Uterus (tissue), 4 donors: ENCODE measurements at places on chromosomes 7 and 10.
A peak's percentile ranks its signal among the peaks of the same experiment; 100 is the strongest.

DNA sequence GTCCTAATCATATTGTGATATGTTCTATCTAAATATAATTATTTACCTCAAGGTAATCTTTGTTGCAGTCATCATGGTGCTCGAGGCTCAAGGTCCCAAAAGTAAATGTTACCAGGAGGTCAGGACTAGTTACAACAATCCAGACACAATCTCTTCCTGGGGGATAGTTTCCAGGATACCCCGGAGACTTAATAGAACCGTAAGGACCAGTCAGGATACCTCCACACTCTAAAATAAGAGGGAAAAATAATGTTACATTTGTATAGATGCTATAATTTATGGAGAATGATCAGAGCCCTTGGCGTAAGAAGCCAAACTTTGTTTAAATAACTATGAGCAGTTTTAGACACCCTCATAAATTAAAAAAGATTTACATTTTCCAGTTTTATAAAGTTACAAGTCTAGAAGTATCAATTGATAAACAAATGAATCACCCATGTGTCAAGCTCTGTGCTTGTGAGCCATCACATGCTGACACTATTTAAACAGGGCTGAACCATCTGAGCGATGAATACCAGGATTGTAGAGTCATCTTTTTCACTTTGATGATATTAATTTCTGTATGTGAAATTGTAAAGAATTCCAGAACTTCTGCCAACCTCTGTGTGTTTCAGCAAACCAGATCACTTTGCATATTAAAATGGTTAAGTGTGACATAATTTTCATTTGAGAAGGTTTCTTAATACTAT is 41.3 kb downstream of the CUBN start:
- no peak for DNase-seq

DNA sequence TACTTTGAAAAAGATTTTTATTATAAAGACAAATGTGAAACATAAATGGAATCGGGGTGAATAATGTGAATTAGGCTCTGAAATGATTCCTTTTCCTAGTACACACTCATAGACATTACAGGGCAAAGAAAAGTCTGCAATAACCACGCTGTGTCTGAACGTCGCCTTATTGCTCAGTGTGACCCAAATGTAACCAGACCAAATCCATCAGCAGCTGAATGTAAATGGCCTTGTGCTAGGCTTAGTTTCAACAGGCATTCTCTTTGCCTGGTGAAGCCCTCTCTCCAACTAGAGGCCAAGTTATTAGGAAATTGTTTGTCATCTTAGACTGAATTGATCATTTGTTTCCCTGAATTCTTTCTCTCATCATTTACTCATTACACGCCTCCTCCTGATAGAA is 225.5 kb downstream of the CHCHD3 start:
- no peak for DNase-seq

DNA sequence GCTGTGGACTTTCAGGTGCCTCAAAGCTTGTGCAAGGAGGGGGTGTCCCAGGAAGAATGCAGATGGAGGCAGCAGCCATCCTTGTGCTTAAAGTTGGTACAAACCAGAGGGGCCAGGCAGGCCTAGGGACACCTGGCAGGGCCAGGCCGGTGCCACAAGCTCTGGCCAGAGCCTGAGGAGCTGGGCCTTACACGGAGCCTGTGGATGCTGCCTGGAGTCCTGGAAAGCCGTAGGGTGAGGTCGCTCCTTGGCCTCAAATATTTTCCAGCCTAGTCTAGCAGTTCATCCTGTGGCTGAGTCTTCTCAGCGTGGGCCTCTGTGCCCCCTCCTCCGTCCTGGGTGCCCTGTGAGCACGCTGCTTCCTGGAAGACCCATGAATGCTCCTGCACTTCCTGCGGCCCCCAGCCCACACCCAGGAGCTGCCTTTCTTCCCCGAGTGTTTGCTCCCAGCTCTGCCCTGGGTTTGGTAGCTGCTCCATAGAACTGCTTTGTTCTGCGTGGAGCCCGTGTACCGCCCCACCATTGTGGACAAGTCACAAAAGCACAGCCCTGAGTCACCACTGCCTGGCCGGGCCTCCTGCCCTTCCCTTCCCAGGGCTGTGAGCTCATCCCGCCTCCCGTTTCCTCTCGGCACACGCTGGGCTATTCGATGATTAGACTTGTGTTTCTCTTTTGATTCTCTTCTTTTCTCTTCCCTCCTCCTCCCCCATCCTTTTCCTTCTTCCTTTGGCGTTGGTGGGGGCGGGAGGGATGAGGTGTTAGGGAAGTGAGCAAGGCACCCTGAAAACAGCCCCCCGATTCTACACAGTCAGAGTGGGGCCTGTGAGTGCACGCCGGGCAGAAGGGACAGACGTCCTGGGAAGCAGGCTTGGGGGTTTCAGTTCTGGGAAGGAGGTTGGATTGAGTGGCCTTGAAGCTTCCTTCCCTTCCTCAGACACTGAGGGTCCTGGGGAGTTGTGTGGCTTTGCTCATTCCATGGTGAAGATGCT is 73.2 kb upstream of the SHH start:
- no peak for DNase-seq

DNA sequence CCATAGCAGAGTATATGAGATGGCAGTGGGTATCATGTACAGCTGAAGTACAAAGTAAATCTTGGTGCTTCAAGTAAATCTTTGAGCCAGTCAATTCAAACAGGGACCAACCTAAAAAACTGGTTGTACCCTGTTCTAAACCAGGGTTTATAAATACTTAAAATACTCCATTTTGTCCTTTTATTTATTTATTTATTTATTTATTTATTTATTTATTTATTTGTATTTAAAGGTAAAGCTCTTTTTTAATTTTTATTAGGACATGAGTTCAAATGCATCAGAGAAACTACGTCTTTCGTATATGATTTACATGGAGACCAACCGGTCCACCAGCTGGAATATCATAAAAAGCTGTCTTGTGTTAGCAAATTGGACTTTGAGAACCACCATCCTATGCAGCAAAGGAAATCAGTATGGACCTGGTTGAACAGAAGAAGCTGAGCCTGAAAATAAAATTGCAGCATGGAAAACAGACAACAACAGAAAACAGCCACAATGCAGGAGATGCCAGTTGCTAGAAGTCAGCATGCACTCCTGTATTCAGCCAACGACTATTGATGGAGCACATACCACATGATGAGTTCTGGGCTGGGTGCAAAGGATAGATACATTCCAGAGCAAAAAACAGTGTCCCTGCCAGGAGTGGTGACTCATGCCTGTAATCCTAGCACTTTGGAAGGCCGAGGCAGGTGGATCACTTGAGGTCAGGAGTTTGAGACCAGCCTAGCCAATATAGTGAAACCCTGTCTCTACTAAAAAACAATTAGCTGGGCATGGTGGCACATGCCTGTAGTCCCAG is 60.0 kb downstream of the PLXNA4 start:
- no peak for DNase-seq

DNA sequence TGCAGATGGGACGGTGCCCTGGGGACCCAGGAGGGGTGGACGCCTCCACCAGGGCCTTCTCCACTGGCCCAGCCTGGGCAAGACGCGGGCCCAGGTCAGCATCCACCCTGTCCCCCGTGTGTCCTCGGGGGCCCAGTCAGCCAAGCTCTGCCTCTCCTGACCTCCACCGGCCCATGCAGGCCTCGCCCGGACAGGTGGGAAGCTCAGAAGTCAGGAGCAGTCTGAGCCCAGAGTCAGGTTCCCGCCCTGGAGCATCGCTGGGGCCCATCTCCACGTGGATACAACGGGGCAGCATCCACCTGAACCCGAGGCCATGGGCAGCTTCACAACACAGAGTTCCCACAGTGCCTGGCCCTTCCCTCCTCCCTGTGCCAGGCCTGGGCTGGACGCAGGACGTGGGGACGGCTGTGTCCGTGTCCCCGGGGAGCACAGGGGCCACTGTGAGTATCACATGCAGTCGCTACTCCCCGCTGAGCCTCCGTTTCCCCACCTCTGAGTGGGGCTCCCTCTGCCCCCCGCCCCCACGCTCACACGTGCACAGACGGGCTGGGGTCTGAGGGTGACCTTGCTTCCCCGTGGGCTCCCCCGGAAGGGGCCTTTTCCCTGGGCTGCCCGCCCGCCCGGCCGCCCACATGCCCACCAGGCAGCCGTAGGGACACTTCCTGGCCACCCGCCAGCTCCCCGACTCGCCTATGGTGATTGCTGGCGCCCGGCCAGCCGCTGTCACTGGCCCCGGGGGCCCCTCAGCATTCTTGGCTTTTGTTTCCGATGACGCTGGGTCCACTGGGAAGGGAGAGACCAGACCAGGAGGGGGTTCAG is 64.3 kb downstream of the PDGFA start:
- DNase-seq = peak; percentile 48

GRCh38 chr10:53990799-53991238 is 810.2 kb downstream of the PCDH15 start:
- no peak for DNase-seq

DNA sequence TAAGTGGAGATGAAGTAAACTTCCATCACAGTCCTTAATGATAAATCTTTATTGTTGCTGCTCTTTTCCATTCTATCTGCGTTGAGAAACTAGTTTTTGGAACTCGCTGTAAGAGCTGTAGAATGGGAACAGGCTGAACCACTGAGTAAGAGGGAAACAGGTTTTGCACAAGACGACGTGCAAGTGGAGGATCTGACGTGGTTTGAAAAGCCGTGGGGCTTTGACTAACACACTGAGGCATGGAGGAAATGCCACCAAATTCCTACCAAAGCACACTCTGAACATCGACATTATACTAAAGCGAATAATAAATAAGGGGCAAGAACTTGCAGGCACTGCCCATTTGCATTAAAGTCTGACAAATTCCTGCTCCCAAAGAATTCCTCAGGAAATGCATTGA is 160.6 kb downstream of the KLF6 start:
- DNase-seq = no peak

- DNase-seq = no peak
Measured at GRCh38 chr7:564176-564865, 44.7 kb upstream of the PDGFA start.

- DNase-seq = peak; percentile 40
Measured at GRCh38 chr10:77501152-77501845, 136.3 kb downstream of the KCNMA1 start.

DNA sequence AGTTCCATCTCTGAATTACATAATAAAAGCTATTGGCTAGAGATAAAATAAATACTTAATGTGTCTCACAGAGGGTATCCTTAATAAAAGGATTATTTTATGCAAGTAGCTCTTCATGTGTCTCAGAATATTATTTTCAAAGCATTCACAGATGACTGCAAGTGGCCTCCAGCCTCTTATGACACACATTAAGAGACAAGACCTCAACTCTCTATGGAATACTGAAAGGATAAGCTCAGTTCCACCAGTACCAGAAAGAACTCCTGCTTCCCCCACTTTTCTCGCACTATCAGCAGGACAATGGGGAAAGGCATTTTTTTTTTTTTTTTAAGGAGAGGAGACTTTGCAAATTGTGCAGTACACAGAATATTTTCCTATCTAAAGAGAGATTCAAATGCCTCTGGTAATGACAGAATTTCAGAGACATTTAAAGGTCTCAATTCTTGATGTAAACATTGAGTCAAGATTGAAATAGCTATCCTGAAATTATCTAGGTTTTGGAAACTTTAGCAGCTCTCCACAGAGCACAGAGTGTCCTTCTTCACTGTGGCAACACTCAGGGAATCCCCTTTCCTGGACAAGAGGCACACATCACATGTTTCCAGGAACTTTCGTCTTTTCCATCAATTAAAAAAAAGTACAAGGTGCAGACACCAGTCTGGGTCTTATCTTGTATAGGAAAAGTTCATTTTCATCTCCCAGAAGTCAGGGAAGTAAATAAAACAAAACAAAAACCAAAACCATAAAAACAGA is 122.0 kb upstream of the ANK3 start:
- DNase-seq = no peak

- no peak for DNase-seq
Measured at GRCh38 chr7:87075671-87076404, 16.4 kb upstream of the ELAPOR2 start.

- no peak for DNase-seq
Measured at GRCh38 chr10:17151716-17152115, 22.1 kb upstream of the CUBN start.

GRCh38 chr10:4494551-4494950 is 331.5 kb upstream of the AKR1E2 start:
- DNase-seq = no peak

- peak; percentile 31 for DNase-seq
Measured at GRCh38 chr10:109978481-109978880, 29.3 kb upstream of the ADD3 start.

DNA sequence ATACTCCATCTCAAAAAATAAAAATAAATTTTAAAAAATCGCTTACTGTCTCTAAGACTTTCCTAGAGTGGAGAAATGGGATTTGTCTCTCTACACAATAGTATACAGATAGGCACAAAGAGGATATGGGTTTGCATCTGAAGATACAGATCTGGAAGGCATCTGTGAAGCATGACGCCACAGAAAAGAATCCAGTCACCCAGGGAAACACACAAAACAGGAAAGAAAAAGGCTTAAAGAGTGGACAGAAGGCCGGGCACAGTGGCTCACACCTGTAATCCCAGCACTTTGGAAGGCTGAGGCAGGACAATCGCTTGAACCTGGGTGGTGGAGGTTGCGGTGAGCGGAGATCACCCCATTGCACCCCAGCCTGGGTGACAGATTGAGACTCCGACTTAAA is 61.3 kb downstream of the SKIDA1 start:
- DNase-seq = no peak

DNA sequence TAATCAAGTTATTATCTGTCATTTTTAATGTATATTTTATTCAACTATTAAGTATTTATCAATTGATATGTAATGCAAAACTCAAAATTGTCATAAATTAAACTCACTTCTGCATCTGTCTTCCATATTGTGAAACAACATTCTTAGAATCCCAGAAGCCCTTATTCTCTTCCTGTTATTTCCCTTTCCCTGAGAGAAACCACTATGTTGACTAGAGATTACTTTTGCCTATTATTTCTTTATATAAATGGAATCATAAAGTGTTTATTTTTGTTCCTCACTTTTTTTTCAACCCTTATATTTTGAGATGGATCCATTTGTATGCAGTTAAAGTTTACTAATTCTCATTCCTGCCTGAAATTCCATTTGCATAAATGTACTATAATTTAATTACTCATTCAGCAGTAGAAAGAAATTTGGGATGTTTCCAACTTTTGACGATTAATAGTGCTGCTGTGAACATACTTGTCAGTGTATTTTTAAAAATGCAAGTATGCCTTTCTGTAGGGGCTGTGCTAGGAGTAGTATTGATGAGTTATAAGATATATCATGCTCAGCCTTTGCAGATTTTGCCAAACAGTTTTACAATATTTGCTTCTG is 211.2 kb downstream of the SEMA3D start:
- no peak for DNase-seq
